ENCODE measurements at places on chromosomes 6 and 20.

DNA sequence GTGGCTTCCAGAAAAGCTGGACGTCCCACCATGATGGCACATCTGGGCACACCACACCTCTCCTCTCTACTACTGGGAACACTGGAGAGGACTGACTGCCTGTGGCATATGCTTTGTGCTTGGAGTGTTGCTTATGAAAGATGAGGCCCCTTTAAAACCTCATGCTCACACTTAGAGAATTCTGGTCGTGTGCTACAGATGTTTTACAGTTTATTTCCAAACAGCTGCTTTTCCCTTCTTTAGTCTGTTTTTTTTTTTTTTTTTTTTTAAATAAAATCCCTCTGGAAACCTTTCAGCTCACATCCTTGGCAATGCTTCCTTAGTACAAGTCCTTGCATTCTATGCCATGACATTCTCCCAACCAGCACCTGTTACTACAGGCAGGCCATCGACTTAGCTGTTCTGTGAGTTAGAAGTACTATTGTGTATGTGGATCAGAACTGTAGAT lies 60.3 kb downstream of the BMP6 start:
- H3K4me3 ChIP-seq: no peak overlapping the region
- no peaks in the 10 kb centered on the region for H3K36me3 ChIP-seq
- no peaks in the 10 kb centered on the region for H3K27me3 ChIP-seq
- no peak for DNase-seq
- H3K27ac ChIP-seq: no peak overlapping the region

- no peaks in the 10 kb centered on the region for H3K36me3 ChIP-seq
- H3K4me1 ChIP-seq: no peaks in the 10 kb centered on the region
- no peak for DNase-seq
- no peaks in the 10 kb centered on the region for H3K27me3 ChIP-seq
- no peak overlapping the region for H3K4me3 ChIP-seq
These were observed 58.6 kb downstream of the LIN28B start for GRCh38 chr6:105015482-105015881.

DNA sequence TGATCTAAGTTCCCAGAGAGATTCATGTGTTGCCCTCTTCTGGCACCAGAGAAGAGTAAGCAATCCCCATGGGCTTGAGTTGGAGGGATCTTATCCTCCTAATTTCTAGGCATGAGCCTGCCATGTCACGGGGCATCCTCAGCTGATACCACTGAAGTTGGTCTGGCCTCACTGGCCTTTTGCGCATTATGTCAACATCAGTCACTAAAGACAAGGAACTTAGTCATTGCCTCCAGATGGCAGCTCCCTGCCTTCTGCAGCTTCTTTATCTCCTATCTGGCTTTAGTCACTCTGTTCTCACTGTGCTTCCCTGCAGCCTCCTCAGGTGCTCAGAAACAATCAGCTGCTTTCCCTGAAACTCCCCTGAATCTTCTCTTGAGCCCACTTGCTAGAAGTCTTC lies 312.2 kb downstream of the ADGRG6 start:
- H3K4me1 ChIP-seq: no peaks in the 10 kb centered on the region
- no peak overlapping the region for H3K27ac ChIP-seq
- DNase-seq: no peak
- H3K27me3 ChIP-seq: no peaks in the 10 kb centered on the region

DNA sequence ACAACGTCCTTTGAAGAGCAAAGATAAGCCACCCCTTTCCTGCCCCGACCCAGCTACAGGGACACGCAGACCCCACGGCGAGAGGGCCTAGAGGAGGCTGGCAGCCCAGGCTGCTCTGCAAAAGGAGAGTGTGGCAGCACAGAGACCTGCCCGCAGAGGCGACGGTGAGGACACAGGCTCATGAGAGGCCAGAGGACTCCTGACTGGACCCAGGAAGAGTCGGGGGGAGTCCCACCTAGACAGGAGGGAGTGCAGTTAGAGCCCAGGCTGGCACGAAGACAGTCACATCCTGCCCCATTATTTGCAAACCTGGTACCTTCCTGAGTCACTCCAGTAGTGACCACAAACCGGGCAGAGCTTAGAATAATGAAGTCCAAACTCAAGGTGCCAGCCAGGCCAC lies 227.7 kb upstream of the CDH4 start:
- no peak overlapping the region for H3K4me3 ChIP-seq
- H3K36me3 ChIP-seq: no peaks in the 10 kb centered on the region
- H3K4me1 ChIP-seq: no peaks in the 10 kb centered on the region
- H3K27ac ChIP-seq: no peak overlapping the region

- no peak overlapping the region for H3K4me3 ChIP-seq
- no peaks in the 10 kb centered on the region for H3K4me1 ChIP-seq
- DNase-seq: no peak
- H3K27ac ChIP-seq: no peak overlapping the region
- no peaks in the 10 kb centered on the region for H3K27me3 ChIP-seq
These were observed 24.8 kb upstream of the PHACTR3 start for GRCh38 chr20:59579404-59580145.

DNA sequence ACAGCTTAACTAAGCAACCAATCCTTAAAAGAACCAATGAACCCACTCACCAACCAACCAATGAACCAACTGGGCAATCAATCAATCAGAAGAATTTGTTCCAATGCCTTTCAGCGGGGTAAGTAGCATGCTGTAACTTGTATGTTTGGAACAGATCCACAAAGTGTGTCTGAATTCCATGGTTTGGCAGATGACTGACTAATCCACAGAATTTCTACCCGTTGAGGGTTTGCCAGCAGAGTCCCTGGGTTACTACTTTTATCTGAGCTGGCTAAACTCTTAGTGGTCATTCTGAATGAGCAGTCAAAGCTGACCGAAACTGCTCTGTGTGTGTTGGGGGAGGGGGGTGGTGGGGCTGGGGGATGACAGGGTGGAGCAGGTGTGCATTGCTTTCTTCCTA lies 125.0 kb upstream of the JAG1 start:
- no peaks in the 10 kb centered on the region for H3K36me3 ChIP-seq
- DNase-seq: no peak

DNA sequence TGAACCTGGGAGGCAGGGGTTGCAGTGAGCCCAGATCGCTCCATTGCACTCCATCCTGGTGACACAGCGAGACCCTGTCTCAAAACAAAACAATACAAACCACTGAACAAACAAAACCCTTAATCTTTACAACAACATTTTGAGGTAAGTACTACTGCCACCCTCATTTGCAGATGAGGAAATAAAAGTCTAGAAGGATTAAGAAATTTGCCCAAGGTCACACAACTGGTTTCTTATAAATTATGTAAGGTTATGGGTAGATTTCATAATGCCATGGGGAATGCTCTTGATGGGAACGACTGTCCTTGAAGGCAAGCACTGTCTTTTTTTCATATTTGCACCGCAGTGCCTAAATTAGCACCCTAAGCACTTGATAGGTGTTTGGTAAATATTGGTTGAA lies 13.8 kb upstream of the B4GALT5 start:
- H3K4me1 ChIP-seq: no peaks in the 10 kb centered on the region
- no peak for DNase-seq
- no peak overlapping the region for H3K4me3 ChIP-seq
- no peaks in the 10 kb centered on the region for H3K36me3 ChIP-seq
- H3K27ac ChIP-seq: no peak overlapping the region

DNA sequence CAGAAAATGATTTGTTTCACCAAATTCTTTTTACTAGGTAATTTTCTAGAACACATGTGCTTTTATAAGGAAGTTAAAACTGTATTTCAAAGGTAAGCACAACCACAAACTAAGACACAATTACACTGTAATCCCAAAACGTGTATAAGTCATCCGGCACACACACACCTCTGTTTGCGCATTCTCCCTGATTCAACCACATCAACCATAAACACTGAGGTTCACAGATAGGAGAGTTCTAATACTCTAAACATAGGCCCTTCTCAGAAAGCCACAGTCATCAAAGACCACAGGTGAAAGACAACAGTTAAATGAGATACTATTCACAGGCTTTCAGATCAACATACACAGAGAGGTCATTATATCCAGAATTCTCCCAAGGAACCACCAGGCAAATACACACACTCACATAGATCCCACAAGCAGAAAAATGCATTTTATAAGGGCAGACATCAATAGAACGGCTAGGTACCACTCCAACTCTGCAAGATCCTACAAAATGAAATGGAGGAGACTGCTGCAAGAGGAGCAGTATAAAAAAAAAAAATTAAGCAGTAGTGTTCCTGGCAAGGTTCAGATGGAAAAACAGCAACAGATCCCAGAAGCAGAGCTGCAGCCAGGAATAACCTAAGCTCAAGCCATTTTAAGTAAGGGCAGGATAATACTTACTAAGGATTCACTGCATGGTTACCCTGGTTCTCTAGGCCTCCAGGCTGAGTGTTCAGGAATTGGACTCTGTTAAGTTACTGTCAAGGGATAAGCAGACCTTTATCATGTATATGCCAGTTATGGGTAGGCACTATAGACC lies 6.6 kb upstream of the FBXO9 start:
- no peak for DNase-seq
- peaks cover 2% of the 10 kb centered on the region for H3K4me1 ChIP-seq
- H3K27me3 ChIP-seq: no peaks in the 10 kb centered on the region
- H3K36me3 ChIP-seq: no peaks in the 10 kb centered on the region
- H3K4me3 ChIP-seq: no peak overlapping the region

GRCh38 chr20:33569802-33570391 lies 80.0 kb downstream of the CBFA2T2 start:
- H3K4me1 ChIP-seq: no peaks in the 10 kb centered on the region
- no peak overlapping the region for H3K4me3 ChIP-seq
- no peaks in the 10 kb centered on the region for H3K36me3 ChIP-seq
- H3K27me3 ChIP-seq: peaks cover 2% of the 10 kb centered on the region
- no peak overlapping the region for H3K27ac ChIP-seq
- no peak for DNase-seq

- H3K4me1 ChIP-seq: peaks cover 3% of the 10 kb centered on the region
- peaks cover 9% of the 10 kb centered on the region for H3K27me3 ChIP-seq
- no peaks in the 10 kb centered on the region for H3K36me3 ChIP-seq
- H3K27ac ChIP-seq: no peak overlapping the region
- H3K4me3 ChIP-seq: no peak overlapping the region
- DNase-seq: no peak
These were observed 10.0 kb downstream of the REV3L start for GRCh38 chr6:111472933-111473435.

DNA sequence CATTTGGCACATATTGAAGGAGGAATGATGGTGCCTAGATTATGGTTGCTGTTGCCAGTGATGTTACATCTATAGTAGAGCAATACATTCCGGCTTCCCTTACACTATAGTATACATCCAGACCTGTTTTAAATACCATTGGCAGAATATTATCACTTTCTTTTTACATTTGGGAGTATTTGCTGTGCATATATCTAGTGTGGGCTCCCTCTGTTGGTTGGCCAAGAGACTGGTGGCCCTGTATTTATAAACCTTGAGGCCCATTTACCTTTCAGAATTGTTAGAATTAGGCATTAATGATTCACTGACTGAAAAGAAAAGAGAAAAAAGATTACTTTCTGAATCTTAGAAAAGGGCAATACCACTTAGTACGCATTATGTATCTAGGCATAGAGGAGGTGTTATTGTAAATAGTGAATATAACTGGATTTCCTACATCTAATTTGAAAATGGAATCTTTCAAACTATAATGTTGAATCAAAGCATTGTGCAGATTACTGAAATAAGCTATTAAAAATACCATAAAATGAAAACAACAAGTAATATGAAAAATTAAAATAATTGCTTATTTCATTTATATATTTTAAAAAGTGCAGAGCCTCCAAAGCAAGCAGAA lies 628.8 kb upstream of the MAN1A1 start:
- H3K4me1 ChIP-seq: no peaks in the 10 kb centered on the region
- no peak overlapping the region for H3K27ac ChIP-seq
- H3K27me3 ChIP-seq: no peaks in the 10 kb centered on the region
- no peak overlapping the region for H3K4me3 ChIP-seq
- DNase-seq: no peak
- H3K36me3 ChIP-seq: no peaks in the 10 kb centered on the region

- H3K27me3 ChIP-seq: no peaks in the 10 kb centered on the region
- H3K27ac ChIP-seq: no peak overlapping the region
- no peaks in the 10 kb centered on the region for H3K36me3 ChIP-seq
- no peaks in the 10 kb centered on the region for H3K4me1 ChIP-seq
- no peak overlapping the region for H3K4me3 ChIP-seq
These were observed 8.1 kb downstream of the DEFB114 start for GRCh38 chr6:49955847-49956246.

DNA sequence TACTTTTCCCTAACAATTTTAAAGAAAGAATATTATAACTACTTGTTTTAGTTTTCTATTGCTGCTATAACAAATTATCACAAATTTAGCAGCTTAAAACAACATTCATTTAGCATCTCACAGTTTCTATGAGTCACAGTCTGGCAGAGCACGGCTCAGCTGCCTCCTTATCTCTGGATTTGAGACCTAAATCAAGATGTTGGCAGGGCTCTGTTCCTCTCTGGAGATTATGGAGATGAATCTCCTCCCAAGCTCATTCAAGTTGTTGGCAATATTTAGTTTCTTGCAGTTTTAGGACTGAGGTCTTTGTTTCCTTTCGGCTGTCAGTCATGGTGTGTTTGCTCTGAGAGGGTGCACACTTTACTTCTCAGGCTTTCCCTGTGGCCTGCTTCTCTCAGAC lies 1065.8 kb upstream of the EYS start:
- H3K27ac ChIP-seq: no peak overlapping the region
- DNase-seq: no peak
- no peaks in the 10 kb centered on the region for H3K36me3 ChIP-seq
- no peaks in the 10 kb centered on the region for H3K4me1 ChIP-seq

DNA sequence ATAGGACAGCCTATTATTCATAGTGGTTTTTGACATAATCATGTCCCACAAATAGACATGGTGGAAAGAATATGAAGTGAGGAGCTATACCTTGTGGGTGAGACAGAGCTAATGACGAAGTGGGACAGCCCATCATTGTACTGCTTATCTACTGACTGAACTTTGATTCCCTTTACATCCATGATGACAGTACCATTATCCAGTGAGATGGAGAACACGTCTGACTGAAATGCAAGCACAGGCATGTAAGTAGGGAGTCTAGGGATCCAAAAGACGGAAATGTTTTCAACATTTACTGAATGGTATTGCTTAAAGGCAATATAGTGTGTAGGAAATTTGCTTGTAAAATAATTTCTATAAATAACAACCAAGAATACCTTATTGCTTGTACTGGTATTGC lies 43.5 kb downstream of the FAM229B start:
- H3K27ac ChIP-seq: no peak overlapping the region
- H3K4me1 ChIP-seq: no peaks in the 10 kb centered on the region
- no peaks in the 10 kb centered on the region for H3K36me3 ChIP-seq
- DNase-seq: no peak

DNA sequence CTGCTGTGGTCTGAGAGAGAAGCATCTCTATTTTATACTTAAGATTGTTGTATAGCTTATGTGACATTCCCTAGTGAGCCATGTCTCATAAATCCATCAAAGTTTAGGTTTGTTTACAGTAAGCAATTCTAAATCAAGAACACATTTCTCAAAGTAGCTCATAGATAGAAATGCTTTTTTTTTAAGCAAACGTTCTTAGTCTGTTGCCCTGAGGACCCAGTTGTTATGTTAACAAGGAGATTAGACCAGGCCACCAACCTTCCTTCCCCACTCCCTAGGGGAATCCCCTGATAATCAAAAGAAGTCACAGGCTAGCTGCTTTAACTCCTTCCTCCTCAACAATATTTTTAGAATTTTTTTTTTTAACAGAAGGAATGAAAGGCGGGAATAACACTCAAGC lies 169.0 kb downstream of the FUT9 start:
- H3K4me3 ChIP-seq: no peak overlapping the region
- no peak for DNase-seq
- H3K4me1 ChIP-seq: peaks cover 1% of the 10 kb centered on the region
- H3K27me3 ChIP-seq: no peaks in the 10 kb centered on the region

Data from iPS DF 6.9 (cell line).